ENCODE measurements at places on chromosomes 13 and 19.

GRCh38 chr13:67366533-67366932 lies 136.4 kb upstream of the PCDH9 start:
- no peak for DNase-seq

GRCh38 chr19:13054626-13055212 lies 47.9 kb downstream of the LYL1 start:
- DNase-seq, result no peak

GRCh38 chr13:74839656-74840055 lies 642.3 kb downstream of the TBC1D4 start:
- DNase-seq, result no peak

DNA sequence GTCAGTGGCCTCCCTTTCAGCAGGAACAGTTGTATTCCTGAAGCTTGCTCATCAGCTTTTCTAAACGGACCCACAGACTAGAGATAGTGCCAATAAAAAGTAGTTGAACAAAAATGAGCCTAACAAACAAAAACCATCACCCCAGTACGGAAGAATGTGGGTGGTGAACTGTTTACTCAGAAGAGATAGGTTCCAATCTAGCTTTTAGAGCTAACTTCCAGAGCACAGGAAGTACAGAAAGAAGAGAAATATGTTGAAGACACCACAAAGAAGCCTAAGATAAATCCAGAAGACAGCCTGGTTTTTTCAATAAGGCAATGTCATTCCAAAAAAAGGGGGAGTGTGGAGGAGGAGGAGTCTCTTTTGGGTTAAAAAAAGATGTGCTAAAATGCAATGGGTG lies 2.8 kb upstream of the LMO7 start:
- DNase-seq, result no peak

DNA sequence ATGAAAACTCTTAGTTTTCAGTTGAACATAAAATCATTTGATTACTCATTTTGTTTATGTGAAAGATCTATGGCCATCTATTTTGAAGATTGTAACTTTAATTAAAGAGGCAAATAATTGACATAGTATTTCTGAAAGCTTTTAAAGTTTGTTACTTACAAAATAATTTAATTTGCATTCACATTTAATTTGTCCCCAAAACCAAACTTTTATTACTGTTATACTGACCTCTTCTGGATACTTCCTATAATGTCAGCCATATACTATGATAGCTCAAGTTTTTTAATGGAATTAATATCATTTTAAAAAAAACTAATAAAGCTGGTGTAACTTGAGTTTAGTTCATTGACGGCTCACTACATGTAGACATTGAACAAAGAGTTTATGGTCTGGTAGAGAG lies 4.9 kb upstream of the SGCG start:
- DNase-seq, result no peak

GRCh38 chr19:4557971-4558941 lies 1.2 kb downstream of the SEMA6B start:
- no peak for DNase-seq

DNA sequence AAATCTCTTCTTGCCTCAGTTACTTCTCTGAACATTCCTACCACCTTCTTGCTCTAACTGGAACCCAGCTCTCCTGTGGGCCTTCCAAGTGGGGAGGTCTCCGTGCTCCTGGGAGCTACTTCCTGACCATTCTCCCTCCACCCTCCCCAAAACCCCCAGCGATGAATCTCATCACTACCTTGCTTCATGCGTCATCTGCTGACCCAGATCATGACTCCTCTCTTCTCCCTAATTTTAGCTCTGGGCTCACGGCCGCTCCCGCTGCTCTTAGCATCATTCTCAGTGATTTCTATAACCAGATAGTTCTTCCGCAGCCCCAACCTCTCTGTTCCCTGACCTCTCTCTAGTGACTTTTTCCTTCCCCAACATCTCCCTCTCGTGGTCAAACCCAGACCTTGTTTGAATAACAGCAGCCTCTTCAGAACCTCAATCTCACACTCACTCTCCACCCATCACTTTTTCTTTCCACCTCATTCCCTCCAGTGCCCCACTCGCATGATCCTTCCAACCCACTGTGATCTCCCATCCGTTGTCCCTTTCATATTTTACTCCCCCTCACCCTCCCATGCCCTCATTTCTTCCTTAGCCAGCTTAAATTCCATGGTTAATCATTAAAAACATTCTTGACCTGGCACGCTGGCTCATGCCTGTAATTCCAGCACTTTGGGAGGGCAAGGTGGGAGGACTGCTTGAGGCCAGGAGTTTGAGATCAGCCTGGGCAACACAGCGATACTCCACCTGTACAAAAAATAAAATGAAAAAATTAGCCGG lies 21.8 kb downstream of the MRPS12 start:
- DNase-seq, result no peak

DNA sequence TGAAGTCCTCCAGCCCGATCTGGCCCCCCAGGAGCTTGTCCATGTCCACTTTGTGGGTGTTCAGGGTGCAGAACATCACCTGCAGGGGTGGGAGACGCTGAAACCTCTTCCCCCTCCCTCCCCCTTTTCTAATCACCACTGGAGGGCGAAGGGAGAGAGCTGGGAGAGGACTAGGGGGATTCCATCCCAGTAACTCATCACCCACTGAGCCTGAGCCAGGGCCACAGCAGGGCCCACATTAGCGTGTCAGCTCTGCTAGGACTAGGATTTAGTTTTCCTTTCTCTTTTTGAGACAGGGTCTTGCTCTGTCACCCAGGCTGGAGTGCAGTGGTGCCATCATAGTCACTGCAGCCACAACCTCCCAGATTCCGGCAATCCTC lies 5.5 kb upstream of the PTGER1 start:
- no peak for DNase-seq

DNA sequence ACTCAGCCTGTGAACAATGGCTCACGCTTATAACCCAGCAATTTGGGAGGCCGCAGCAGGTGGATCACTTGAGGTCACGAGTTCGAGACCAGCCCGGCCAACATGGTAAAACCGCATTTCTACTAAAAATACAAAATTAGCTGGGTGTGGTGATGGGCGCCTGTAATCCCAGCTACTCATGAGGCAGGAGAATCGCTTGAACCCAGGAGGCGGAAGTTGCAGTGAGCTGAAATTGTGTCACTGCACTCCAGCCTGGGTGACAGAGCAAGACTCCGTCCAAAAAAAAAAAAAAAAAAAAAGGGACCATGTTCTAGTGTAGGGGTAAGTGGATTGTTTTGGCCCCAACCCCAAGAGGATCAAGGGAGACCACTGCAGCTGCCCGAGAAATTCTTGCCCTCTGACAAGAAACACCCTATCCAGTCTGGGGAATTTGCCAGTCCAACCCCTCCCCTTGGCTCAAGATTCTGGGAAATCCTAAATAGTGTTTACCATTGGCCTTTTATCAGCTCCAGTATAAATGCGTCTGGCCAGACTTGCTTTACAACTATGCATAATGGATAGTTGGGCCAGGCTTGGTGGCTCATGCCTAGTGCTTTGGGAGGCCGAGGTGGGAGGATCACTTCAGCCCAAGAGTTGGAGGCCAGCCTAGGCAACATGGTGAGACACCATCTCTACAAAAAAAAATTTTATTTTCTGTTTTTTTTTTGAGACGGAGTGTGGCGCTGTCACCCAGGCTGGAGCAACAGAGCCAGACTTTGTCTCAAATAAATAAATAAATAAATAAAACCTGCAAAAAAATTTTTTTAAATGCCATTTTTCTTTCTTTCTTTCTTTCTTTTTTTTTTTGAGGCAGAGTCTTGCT lies 5.1 kb upstream of the DHDH start:
- DNase-seq, result no peak

All from WERI-Rb-1 (cell line).